Neural progenitor cell (in vitro differentiated cells): ENCODE measurements at places on chromosomes 6 and 20.

DNA sequence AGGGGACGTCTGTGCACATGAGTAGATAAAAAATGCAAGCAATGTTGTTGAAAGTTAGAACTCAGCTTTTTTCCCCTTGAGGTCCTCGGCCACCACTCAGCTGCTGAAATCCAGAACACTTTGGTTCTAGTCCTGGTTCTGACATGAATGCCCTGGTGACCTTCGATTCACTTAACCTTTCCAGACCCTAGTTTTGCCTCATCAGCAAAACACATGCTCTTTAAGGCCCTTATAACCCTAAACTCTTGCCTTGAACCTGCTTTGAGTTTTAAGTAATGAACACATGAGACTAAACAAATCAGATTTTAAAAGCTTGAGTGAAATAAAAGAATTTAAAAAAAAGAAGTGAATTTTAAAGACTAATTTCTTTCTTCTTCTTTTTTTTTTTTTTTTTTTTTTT is 33.4 kb downstream of the BMP6 start:
- DNase-seq = no peak

DNA sequence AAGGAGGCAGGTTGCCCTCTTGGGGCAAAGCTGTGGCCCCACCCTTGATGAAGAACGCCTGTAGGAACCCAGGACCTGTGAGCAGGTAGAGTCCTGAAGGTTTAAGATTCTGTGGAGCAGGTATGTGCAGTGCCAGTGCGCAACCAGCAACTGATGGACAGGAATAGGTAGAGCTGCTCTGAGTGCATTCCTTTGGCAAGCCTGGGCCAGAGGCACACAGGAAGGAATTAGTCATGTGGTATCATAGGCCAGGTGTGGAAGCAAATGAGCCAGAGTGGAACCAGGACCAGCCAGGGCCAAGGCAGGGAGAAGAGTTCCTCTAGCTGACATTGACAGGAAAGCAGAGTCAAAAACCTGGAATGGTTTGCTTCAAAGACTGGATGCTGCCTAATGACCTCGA is 1.4 kb upstream of the KHDC1 start:
- DNase-seq = no peak

DNA sequence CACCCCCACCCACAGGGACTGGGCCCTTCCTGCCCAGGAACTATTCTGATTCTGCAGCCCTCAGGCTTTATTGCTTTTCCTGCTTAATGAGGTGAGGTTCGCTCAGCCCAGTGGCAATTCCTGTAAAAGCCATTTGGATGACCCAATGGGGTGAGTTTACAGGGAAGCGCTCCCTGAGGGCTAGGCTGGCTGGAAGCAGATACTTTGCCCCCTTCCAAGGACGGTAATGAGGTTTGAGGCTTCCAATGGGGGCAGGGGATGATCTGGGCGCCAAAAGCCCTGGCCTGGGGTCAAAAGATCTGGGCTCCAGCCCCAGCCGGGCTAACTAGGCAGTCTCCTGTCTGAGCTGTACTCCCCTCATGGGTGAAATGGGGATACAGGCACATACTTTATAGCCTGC is 41.8 kb downstream of the RIPOR3 start:
- DNase-seq = no peak

DNA sequence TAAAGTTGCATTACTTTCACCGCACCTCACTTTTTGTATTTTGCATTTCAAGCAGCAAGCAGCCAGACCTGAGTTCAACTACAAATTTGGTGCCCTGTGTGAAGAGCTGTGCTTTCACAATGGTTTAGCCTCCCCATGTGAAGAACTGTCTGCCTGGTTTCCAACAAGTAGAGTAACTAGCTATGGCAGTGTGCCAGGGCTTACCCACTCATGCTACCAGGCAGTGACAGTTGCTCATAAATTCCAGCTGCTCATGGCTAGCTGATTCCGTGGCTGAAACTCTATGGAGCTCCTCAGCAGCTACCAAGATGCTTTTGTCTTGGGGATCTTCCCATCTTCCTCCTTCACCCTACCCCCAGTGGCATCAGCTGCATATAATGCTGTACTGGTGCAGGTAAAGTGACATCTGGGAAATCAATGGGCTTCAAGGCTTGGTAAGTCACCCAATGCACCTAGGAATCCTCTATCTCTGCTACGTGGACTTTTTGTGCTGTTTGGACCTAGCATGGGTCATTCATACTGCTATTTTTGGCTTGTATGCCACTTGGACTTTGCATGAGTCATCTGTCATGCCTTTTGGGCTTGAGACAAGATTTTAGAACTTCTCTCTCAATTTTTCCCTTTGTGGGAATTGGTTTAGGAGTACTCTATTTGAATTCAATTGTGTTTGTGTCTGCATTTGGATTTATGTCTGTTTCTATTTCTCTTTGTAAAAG is 176.5 kb upstream of the GJE1 start:
- no peak for DNase-seq

- DNase-seq = no peak
Measured at GRCh38 chr6:90065173-90065572, 170.9 kb downstream of the GJA10 start.

GRCh38 chr20:19012676-19013075 is 199.1 kb downstream of the SCP2D1 start:
- DNase-seq = no peak

DNA sequence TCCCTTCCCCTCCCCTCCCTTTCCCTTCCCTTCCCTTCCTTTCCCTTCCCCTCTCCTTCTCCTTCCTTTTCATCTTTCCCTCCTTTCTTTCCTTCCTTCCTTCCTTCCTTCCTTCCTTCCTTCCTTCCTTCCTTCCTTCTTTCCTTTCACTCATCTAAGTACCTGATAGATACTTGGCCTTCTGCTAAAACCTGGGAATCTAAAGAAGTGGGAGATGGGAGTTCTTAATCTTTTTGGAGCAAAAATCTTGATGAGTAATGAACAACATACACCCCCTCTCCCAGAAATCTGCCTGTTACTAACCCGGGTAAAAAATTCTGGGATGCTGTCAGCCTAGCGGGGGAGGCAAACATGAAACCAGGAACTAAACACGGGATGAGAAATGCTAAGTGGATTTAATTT is 100.7 kb downstream of the VEGFA start:
- no peak for DNase-seq

DNA sequence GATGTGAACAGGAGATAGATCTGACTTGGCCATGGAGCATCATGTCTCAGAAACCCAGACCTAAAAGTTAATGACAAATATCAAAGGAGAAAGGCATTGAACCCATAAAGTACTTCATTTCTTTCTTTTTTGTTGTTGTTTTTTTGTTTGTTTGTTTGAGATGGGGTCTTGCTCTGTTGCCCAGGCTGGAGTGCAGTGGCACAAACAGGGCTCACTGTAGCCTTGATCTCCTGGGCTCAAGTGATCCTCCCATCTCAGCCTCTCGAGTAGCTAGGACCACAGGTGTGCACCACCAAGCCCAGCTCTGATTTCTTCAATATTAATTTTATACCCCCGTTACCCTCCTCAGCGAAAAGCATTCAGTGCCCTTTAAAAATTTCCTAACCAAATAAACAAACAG is 45.8 kb downstream of the KIF16B start:
- DNase-seq = no peak

DNA sequence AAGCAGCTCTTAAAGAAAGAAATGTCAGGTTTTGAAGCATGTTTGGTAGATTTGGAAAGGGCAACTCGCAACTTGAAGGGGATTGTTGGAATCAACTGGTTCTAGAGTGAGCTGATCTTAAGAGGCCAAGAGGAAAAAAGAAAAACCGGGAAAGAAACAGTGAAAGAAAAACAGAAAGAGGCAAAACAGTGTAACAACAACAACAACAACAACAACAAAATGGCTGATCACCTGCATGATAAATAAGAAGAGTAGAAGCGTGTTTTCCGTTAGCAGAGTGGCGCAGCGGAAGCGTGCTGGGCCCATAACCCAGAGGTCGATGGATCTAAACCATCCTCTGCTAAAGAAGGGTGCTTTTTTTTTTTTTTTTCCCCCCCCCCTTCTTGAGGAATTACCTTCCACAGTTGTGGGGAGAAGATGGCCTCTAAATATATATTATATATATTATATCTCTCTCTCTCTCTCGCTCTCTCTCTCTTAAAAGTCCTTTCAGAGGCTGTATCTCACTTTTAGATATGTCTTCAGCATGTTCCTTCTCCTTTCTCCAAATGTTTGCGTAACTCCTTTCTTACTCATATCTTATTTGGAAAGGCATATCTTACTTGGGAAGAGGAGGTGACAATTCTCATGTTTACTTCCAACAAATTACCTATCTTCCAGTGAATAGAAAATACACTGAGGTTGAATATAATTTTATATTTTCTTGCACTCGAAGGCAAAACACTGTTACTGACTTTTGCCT is 134.4 kb downstream of the OR2B2 start:
- DNase-seq = peak; percentile 45

DNA sequence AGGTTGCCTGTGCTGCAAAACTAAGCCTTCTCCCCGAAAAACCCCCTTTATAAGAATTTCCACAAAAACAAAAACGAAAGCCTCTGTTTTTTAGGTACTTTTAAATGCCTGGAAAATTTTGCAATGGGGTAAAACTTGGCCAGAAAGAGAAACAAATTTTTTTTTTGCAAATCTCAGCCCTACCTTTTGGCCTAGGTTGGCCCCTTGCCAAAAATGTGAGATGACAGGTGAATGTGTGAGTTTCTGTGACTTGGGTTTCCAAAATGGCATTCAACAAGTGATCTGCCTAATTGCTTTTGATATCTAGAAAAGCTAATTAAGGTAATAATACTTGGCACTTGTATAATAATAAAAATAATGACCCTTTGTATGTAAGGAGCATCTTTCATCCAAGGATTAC is 48.4 kb downstream of the MAFB start:
- DNase-seq = no peak

DNA sequence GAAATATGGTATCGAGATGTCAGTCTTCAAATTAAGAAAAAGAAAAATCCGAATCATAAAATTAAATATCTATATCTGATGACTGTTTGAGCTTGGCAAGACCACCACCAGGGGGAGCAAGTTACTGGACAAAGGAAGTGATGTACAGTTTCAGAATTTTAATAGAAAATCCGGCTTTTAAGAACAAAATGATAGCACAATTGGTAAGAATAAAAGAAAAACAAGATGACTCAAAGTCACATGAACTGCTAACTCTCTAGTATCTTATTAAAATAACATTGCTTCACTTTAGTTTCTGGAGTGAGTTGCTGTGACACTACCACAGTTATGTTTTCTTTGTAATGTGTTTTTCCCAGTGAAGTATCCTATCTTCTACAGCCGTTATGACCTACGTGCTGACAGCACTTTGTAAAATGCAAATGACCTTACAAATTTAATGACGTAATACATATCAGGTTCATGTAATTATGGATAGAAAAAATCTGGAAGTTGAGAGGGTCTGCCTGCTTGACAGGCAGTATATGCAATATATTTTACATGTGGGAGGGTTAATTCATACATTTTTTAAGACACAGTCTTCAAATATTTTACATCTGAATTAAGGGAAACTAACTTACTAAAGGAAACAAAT is 405.3 kb upstream of the HS3ST5 start:
- DNase-seq = peak; percentile 58

DNA sequence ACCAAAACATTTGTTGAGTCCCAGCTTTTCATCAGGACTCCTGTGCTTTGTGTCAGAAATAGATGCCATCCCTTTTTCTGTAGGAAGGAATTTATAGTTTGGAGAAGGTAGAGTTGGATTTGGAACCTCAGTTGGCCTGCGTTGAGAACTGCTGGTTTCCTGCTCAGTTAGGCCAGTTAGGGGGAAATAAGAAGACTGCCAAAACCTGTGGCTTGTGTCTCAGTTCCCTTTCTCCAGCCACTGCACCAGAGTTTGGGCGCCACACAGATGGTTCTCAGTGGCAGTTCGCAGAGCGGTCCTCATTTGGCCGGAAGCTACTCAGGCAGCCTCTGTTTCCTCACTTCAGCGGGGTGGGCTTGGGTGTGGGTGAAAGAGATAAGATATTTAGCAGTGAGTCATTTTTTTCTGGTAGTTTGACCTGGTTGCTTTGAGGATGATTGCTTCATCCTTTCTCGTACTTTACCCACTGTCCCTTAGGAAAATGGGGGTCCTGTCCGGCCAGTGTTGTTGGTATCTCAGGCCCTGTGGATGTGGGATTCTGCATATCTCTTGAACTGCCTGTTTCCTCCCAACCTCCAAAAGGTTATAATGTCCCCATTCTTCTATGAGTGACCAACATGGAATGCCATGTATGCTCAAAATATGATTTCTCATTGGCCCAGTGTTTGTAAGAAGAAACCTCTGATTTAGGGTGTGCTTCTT is 53.7 kb downstream of the JARID2 start:
- no peak for DNase-seq

GRCh38 chr6:39211183-39211582 is 18.1 kb downstream of the KCNK5 start:
- no peak for DNase-seq

DNA sequence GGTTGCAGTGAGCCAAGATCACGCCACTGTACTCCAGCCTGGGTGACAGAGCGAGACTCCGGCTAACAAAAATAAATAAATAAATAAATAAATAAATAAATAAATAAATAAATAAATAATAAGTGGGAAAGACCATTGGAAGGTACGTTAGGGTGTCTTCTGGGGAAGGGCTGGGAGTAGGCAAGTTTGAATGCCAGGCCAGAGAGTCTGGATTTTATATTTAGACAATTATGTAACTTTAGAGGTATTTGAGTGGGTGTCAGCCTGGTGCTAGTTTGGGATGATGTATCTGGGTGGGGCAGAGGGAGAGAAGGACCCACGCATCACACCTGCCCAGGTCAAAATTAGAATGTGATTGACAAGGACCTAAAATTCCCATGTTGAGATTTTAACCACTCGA is 108.5 kb upstream of the PRND start:
- DNase-seq = no peak
